ENCODE measurements at places on chromosomes 12 and 14. TPM values are rescaled to one million over a fixed set of nuclear protein-coding genes. Genes with fewer than 3 reads are reported as not detected.

Gene SYNE3
- polyA plus RNA-seq, result 6.9 TPM

Gene KIAA0586
- polyA plus RNA-seq, result 2.8 TPM

Gene RASSF8
- polyA plus RNA-seq, result 13.6 TPM

Gene RNASE3
- polyA plus RNA-seq, result not detected

Gene NGB
- not detected for polyA plus RNA-seq

Gene KRT3
- not detected for polyA plus RNA-seq

Gene ZC2HC1C
- polyA plus RNA-seq, result 8.0 TPM

Gene GALNT16
- polyA plus RNA-seq, result 6.5 TPM

Gene SLC2A14
- not detected for polyA plus RNA-seq

Gene LRRK2
- 18.8 TPM for polyA plus RNA-seq

Gene IAPP
- polyA plus RNA-seq, result not detected

Gene ENDOU
- not detected for polyA plus RNA-seq

Gene IGF1
- polyA plus RNA-seq, result 3.5 TPM

Gene PPP1R3E
- 13.3 TPM for polyA plus RNA-seq

Gene GLIPR1L1
- polyA plus RNA-seq, result not detected

Measured in aorta (tissue), 5 donors.